Right cardiac atrium (tissue), 5 donors: ENCODE measurements at places on chromosomes 16 and 17. TPM values are rescaled to one million over a fixed set of nuclear protein-coding genes. Genes with fewer than 3 reads are reported as not detected.
A peak's percentile ranks its signal among the peaks of the same experiment; 100 is the strongest.

DNA sequence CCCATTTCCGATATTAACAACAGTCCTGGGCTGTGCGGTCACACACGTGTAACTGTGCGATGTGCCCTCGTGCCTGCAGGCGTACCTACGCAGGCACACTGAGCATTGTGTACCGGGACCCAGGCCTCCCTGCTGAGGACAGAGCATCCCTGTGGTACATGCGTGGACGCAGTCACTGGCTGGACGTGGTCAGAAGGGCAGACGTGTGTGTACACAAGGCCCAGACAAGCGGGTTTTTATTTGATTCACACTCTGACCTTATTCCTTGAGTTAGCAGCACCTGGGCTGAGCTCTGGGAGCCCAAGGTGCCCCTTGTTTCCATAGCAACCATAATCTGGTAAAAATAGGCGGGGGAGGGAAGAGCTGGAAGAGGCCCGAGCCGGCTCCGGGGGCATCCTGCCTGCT is 19.5 kb downstream of the RAP1GAP2 start:
- no peak for DNase-seq

DNA sequence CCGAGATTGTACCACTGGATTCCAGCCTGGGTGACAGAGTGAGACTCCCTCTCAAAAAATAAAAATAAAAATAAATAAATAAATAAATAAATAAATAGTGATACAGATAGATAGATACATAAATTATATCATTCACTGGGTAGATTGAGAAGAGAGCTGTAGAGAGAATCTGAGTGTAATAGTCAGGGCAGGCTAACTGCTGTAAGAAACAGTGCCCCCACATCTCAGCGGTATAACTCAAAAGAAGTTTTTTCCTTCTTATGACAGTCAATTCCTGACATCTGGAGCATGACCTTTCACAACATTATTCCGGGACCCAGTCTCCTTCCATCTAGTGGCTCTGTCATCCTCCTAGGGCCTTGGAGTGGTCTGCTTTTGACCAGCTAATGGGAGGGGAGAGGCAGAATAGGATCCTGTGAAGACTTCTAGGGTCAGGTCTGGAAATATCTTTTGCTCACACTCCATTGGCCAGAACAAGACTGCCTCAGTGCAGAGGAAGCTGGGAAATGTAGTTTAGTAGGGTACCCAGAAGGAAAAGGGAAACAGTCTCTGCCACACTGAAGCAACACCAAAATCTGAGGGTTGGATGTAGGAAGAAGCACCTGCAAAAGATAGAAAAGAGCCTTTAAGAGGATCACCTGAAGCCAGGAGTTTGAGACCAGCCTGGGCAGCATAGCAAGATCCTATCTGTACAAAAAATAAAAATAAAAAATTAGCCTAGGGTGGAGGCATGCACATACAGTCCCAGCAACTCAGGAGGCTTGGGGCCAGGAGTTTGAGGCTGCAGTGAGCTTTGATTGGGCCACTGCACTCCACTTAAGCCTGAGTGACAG is 3.0 kb upstream of the QPRT start:
- no peak for DNase-seq

DNA sequence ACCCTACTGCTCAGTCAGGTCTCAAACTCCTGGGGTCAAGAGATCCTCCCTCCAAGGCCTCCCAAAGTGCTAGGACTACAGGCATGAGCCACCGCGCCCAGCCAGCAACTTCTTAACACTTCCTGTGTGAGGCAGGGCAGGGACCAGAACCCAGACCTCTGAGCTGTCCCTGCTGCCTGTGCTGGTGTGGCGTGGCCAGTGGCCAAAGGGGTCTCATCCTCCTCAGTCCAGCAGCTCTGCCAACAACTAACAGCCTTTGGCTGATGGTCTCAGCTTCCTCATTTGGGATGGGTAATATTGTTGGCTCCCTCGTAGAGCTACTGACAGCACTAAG is 1.4 kb upstream of the LLGL1 start:
- DNase-seq = no peak

DNA sequence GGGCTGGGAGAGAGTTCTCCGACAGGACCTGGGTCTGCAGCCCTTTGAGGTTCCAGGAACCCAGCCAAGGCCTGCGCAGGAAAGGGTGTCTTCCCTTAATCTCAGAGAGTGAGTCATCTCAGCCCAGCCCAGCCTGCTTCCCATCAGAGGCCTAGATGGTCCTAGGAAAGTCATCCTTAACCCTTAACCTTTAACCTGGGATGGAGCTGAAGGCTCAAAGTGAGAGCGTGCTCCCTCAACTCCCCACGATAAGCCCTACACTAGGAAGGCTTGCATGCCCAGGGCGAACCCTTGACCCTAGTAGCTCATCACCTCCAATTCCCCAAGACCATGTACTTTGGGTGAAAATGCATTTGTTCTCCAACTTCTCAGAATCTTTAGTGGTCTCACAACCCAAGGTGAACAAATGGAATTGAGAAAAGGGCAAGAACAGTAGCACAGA is 4.8 kb upstream of the ATXN7L3 start:
- DNase-seq = peak; percentile 72

DNA sequence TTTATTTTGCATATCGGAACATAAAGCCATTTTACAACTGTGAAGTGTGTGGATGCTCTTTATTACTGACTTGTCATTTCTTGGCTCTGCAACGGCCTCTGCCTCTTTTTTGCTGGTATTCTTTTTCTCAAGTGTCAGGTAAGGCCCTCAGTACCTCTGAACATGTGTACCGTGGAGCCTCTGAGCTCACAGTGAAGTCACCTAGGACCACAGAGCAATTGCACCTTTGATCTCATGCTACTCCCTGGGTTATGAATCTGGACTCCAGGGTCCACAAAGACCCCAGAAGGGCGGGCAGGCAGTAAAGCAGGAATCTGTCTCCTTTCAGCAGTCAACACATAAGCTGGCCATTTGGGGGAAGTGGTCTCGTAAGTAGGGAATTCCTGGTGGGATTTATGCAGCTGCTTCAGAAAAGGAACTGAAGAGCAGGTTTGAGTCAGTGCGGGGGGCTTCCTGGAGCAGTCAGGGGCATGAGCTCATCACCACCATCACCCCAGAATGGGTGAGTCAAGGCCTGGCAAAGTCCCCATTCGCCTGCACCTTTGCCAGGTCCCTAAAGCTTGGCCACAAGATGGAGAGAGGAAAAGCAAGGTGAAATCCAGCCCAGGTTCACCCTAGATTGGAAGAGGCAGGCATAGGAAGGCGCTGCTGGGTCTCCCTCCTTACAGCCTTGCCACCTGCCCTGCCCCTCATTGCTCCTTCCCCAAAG is 33.0 kb downstream of the TBX4 start:
- no peak for DNase-seq

DNA sequence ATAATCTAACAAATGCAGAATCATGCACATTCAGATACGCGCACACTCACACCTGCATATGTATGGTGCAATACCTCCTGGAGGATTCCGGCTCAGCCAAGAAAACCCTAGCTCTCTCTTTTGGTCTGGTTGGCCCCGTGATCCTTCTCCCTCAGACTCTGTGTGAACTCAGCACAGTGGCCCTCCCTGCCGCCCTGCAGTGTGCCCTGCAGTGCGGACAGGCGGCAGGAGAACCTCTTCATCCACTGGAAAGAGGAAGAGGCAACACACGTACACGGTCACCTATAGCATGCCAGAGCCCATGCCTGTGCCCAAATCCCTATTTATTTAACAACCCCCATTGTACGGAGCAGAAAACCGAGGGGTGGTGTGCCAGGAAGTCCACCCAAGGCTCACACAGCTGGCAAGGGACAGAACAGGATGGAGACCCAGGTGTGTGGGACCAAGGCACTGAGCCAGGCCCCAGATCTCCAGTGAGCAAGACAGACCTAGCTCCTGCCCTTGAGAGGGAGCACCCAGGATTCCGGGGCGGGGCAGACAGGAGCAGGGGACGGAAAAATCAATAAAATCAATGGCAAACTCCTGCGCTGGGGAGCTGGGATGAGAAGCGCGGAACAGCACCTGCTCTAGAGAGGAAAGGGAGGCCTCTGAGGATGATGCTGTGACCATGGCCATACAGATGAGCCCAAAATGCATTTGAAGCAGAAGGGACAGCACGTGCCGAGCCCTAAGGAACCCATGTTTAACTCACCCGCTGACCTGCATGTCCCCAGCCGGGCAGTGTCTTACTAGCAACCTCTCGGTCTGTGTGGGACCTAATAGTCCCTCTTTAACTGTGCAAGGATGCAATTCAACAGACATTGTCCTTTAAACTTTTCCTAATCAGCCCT is 54.7 kb upstream of the CIBAR2 start:
- DNase-seq = peak; percentile 44

DNA sequence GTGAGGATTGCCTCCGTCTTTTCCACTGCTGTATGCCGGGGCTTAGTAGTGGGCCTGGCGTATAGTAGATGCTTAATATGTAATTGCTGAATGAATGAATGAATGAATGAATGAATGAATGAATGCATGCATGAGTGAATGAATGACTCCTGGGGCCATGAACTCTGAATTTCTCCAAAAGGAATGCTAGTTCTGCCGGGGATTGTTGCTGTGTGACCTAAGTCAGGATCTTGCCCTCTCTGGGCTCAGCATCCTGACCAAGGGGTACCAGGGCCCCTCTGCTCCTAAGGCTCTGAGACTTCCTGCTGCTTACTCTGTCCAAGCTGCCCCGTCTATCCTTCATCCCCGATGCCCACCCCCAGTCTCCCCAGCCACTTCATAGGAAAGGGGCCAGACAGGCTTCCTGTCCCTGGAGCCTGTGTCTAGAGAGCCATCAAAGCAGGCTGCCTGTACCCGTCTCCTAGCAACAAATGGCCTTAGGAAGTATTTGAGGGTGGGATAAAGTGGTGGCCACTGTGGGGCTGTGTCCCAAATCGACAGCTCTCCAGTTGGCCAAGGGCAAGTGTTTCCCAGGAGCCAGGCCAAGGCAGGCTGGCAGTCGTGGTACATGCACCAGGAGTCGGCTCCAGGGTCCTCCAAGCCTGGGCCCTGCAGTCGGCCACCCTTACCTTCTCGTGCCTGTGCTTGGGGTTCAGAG is 11.6 kb upstream of the MPRIP start:
- no peak for DNase-seq

DNA sequence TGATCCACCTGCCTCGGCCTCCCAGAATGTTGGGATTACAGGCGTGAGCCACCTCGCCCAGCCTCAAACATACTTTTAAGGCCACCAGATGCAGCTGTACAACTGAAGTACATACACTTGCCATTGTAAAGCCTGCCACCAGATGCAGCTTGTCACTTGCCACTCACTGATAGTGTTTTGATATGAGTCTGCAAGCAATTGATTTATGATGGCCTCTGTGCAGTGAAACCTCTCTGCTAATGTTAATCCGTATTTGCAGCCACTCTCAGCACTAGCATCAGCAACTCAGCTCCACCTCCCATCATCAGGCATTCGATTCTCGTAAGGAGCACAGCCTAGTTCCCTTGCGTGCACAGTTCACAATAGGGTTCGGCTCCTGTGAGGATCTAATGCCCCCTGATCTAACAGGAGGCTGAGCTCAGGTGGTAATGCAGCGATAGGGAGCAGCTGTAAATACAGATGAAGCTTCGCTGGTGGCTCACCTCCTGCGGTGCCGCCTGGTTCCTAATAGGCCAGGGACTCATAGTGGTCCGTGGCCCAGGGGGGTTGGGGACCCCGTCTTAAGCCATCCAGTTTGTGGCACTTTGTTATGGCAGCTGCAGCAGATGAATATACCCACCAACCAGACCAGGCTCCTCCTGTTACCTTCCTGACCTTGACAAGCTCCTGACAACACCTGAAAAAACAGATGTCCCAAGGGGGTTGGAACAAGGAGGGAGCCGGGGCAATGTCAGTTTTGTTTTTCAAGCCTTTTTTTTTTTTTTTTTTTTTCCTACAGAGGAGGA is 1.3 kb upstream of the HERPUD1 start:
- no peak for DNase-seq

DNA sequence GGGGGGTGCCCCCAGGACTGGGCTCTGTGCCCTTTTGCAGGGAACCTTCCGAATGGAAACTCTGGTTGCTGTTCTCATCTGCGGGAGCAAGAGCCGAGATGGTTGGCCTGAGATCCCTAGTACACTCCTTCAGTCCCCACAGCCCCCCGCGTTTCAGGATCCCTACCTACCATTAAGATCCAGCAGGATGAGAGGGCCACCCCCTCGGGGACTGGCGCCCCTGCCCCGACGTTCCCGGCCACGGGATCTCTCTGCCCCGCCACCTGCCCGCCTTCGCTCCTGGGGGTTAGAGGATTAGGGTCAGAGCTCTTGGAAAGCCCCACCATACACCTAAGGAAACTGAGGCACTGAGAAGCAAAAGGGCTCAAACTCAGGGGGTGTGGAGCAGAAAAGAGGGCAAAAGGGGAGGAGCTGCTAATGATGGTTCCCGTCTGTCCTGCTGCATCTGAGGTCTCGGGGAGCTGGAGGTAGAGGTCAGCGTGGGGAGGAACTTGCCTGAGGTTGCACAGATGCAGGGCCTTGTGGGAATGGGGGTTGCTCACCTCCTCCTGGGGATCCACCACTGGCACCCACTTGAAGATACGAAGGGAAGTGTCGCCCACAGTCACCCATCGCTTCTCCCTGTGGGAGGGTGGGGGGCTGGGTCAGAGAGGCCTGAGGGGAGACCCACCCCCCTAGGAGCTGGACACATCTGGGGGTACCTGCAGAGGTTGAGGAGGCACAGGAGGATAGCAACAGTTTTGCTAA is 1.0 kb downstream of the BCL7C start:
- DNase-seq = no peak

GRCh38 chr17:8785547-8786413 is 13.4 kb downstream of the MFSD6L start:
- DNase-seq = peak; percentile 92

DNA sequence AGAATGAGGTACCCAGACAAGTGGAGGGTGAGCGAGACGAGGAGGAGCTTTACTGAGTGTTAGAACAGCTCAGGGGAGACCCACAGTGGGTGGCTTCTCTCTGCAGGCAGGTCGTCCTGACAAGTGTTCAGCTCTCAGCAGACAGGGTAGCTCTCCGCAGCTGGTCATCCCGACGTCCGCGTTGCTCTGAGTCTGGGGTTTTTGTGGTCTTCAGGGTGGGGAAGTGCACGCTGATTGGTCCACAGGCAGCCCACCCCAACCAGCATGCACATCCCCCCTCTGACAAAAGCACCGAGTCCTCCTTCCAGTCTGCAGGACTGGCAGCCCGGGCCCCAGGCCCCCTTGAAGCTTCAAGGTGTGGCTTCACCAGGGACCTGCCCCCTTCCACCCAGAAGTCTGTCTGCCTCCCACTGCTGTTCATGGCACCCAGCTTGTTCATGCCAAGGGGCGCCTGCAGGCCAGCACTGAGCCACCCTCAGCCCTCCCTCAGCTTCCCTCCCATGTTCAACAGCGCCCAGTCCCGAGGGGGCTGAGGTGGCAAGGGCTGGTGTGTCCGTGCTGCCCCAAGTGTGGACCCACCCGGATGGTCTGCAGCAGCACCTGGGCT is 19.9 kb upstream of the WDR45B start:
- no peak for DNase-seq

- DNase-seq = peak; percentile 87
Measured at GRCh38 chr16:75267631-75268264, 16.3 kb upstream of the BCAR1 start.

Gene MYH13
- polyA plus RNA-seq = not detected

Gene SDK2
- 0.77 TPM for polyA plus RNA-seq

Gene C16orf89
- polyA plus RNA-seq = 10.9 TPM

Gene CCDC144A
- 1.9 TPM for polyA plus RNA-seq

Gene PARD6A
- polyA plus RNA-seq = 3.1 TPM

Gene IGF2BP1
- polyA plus RNA-seq = not detected

Gene PRAC2
- polyA plus RNA-seq = not detected

Gene CTRB1
- 0.27 TPM for polyA plus RNA-seq

Gene TLCD1
- polyA plus RNA-seq = 1.5 TPM

Gene NKD1
- polyA plus RNA-seq = 0.68 TPM

Gene MYH2
- not detected for polyA plus RNA-seq
